Breast epithelium (tissue), 4 donors: ENCODE measurements at places on chromosomes 2 and 18. TPM values are rescaled to one million over a fixed set of nuclear protein-coding genes. Genes with fewer than 3 reads are reported as not detected.

Gene PJVK
- total RNA-seq, result 5.2 TPM

Gene ASIC4
- total RNA-seq, result not detected

Gene DOK6
- total RNA-seq, result 1.4 TPM

Gene ELOA2
- total RNA-seq, result not detected

Gene TLX2
- not detected for total RNA-seq

Gene STK25
- 102 TPM for total RNA-seq

Gene DNER
- 1.3 TPM for total RNA-seq

Gene ESPNL
- 0.15 TPM for total RNA-seq

Gene RNU2-63P
- total RNA-seq, result not detected
